ENCODE measurements at places on chromosomes 4 and X.

- DNase-seq = no peak
These were observed 38.2 kb downstream of the CSN3 start for GRCh38 chr4:70280567-70280966.

DNA sequence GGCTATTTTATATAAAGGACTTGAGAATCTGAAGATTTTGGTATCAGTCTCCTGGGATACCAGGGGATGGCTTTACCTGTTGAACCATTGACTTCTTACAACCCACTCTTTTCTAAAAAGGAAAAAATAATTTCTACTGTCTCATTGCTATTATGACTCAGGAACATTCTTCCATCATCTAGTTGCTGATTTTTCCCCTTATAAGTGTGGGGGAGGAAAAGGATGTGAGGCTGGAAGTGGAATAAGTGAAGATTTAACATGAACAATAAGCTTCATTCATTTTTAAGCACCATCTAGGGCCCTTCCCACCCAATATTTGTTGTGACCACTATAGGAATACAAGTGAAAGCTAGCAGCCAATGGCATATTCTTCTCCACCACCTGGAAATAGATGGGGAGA is 10.6 kb upstream of the MND1 start:
- DNase-seq = no peak

DNA sequence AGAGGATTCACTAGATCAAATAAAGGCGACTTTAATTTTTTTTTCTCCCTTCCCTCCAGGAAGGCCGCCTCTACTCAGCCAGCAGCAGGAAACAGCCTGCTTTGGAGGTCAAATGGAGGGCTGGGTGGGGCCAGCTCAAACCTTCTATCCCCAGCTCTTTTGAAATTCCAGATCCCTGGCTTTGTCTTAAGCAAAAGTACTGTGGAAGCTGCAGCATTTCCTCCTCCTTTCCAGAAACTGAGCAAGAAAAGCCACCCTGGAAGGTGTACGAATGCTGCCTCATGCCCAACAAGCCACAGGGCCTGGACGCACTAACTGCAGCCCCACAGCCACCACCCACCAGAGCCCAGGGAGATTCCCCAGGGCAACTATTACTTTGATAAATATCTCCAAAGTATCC is 55.1 kb upstream of the ZCCHC13 start:
- DNase-seq = no peak

DNA sequence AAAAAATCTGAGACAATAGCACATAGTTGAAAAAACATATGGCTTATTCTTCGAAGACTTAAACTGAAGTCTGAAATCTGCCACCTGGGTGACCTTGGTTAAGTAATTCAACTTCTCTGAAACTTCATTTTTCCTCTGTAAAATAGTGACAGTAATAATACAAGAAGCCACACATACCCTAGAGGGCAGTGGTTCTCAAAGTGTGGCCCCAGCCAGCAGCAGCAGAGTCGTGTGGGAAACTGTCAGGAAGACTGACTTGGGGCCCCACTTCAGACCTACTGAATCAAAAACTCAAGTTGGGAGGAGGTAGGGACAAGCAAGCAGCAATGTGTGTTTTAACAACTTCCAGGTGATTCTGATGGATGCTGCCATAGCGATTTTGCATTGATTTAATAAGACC is 249.9 kb downstream of the HNRNPD start:
- DNase-seq = no peak

DNA sequence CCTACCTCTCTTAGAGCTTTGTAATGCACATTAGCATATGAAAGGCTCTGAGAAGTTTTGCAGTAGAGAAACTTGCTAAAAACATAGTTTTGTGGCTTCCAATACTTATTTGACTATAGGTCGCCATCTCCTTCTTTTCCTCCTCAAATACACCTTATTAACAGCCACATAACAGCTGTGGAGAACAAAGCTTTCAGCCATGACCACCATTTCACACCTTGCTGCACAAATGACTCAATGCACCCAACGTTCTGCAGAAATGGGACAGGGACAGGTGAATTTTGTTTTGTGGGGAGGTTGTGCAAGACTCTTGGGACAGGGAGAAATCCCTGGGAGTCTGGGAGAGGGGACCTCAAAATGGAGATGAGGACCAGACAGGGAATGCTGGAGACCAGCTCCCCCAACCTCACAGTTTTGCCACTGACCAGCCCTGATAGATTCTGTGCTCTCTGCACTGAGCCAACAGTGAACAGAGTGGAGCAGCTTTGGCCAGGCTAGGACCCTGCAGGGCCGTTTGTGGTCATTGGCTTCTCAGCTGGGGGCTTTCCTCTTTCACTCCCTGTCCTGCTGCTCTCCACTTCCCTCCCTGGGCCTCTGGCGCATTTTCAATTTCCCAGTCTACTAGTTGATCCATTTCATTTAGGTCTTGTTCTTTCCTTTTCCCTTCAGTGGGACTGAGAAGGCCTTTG is 16.6 kb downstream of the FRMPD3 start:
- peak; percentile 22 for DNase-seq

DNA sequence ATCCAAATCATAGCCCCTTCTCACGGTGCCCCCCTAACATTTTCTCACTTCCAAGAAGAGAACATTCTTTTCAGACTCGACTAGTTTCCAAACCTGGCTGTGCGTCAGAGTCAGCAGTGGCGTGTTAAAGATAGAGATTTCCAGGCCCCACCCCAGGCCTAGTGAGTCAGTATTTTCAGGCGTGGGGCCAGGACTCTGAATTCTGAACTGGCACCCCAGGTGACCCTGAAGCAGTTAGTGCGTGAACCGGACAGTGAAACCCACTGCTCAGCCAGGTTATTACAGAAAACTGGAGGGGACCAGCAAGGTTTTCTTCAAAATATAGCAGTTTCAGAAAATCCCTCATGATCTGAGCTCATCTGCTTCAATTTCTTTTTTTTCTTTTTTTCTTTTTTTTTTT is 35.0 kb upstream of the BCOR start:
- DNase-seq = no peak
